Left kidney (tissue), 8 donors: ENCODE measurements at places on chromosomes 2 and 18.

- DNase-seq = no peak
Measured at GRCh38 chr2:204585930-204586329, 40.7 kb downstream of the PARD3B start.

GRCh38 chr2:143030127-143030526 lies 99.1 kb upstream of the ARHGAP15 start:
- DNase-seq = no peak

DNA sequence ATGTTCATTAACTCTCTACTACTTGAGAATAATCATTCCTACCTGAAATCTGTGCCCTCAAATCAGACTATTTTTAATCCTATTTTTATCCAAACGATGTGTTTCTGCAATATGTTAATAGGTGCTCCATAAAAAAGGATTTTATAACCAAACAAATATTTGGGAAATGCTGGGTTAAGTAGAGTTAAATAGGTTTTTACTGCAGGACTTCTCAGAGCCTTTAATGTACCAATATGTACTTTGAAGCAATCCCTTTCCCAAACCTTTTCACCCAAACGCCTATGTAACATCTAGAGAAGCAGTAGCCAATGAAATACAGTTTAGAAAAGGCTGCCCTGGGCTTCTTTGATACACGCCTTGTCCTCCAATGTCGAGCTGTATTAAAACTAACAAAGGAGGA lies 182.5 kb downstream of the SP3 start:
- DNase-seq = no peak

DNA sequence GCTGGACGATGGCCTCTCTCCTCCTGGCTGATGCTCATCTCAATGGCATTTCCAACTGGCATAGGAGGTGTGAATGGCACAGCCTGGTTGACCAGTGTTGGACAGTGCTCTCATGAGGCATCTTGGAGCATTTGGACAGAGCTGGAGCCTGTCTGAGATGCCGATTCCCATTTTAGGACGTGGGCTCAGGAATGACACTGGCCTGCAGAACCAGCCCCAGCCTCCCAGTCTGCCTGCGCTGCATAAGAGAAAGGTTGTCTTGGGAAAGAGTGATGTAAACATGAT lies 118.2 kb upstream of the COPS8 start:
- DNase-seq = no peak

DNA sequence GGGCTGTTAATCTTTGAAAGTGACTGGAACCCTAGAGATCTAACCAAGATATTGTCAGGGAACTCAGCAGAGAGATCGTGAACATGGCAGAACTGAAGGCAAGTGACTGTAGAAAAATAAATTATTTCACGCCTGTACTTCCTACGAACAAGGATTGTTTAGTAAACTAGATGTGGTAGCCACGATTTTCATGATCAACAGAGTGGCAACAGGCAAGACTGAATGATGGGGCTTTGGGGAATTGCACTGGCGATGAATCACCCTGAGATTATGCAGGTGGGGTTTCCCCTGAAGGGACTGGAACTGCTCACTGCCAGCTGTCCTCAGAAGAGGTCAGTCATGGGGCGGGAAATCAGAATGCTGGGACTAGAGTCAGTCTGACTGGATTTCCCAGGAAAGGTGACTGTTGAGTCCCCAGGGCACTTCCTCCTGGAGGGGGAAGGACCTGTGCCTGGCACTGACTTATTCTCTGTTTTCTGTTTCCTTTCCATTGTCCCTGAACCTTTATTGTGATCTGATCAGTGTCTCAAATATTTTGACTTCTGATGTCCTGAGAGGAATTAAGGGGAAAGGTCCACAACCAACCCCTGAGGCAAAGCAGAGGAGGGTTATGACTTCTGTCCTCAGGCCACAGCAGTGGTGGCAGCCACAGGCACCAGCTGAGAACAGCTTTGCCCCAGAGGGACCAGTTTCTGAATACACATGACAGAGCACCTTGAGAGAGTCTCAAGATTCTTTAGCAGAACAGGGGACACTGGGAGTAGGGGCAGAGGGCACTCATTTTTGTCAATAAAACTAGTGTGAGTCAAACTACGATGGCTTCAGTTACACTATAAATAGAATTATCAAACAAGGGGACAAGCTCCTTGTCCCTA lies 70.0 kb downstream of the NAB1 start:
- DNase-seq = no peak

GRCh38 chr2:61520261-61520660 lies 17.9 kb downstream of the XPO1 start:
- no peak for DNase-seq

DNA sequence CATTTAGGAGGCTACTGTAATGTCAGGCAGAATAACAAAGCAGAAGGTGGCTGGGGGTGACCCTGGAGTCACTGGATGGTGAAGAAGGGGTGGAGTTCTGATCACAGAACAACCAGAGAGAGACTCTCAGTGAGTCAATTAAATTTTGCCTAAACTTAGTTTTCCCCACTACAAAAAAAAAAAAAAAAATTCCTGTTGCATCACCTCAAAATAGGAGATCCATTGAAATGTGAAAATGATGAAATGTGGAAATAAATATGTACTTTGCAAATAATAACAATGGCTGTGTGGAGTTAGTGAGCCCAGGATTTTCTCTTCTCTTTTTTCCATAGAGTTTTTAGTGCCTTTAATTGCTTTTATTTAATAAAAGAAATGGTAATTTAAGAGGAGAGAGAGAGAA lies 165.5 kb downstream of the GFPT1 start:
- DNase-seq = no peak

GRCh38 chr18:73850782-73851181 lies 296.9 kb downstream of the FBXO15 start:
- DNase-seq = no peak

DNA sequence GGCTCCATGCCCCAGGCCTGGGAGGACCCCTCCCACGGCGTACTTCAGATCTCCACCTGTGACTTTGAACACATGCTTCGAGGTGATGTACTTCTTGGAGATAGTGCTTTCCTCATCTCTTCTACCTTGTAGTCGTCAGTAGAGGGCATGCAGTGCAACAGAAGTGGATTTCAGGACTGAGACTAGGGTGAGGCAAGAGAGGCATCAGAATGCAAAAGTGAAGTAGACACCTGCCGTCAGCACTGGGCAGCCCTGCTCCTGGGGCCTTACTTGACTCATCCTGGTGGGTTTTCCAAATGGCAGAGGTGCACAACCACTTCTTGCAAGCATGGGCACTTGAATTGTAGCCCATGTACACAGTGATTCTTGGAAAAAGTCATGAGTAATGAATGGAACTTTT lies 258.8 kb downstream of the NEDD4L start:
- DNase-seq = no peak

DNA sequence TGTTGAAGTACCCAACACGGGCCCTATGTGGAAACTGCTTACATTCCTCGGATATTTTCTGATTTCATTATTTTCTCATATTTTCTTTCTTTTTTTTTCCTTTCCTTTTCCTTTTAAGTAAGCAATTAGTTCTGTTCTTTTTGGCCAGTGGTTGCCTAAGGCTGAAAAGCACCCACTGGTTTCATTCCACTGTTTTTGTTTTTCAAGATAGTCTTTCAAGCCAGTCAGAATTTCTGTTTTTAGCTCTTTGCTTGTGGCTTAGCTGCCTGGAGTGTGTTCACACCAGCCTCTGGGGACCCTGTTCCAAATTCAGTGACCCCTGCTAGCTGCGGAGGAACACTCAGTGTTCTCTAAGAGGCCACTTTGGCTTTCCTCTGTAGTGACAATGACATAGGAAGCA lies 73.6 kb downstream of the NRP2 start:
- no peak for DNase-seq

DNA sequence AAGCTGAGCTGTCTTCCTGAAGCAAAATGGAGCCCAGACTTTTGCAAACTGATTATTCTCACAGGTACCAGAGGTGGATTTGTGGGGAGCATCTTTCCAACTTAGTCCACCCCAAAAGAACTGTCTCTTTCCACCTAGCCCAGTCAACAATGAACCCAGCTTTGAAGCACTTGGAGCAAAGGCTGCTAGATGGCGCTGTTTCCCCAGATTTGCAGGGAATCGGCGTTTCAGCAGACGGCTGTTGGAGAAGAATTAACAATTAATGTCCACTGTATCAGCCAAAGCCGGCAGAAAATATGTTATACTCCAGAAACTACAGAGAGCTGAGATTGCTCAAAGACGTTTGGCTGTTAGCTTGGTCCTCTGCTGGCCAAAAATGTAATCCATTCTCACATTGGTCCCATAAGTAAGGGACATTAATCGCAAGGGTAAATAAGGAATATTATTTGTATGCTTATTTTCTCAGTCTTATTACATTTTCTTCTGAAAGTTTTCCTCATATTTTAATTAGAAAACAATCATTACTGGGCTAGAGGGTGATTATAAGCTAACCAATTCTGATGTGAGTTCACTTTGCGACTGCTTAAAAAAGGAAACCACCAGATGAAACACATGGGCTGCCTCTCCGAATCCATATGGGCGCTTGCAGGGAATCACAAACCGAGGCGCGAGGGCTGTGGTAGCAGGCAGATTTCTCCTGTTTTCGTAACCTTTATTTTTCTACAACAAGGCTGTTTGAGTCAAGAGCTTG lies 423.8 kb upstream of the MEX3C start:
- DNase-seq = peak; percentile 76

GRCh38 chr2:134301099-134301927 lies 47.4 kb downstream of the MGAT5 start:
- no peak for DNase-seq

GRCh38 chr2:27884601-27885000 lies 5.6 kb downstream of the RBKS start:
- DNase-seq = no peak

GRCh38 chr2:239809391-239809790 lies 215.8 kb downstream of the NDUFA10 start:
- no peak for DNase-seq

GRCh38 chr2:39733070-39733674 lies 45.9 kb downstream of the THUMPD2 start:
- no peak for DNase-seq

- peak; percentile 29 for DNase-seq
Measured at GRCh38 chr2:196066291-196067087, 2.1 kb downstream of the DNAH7 start.

DNA sequence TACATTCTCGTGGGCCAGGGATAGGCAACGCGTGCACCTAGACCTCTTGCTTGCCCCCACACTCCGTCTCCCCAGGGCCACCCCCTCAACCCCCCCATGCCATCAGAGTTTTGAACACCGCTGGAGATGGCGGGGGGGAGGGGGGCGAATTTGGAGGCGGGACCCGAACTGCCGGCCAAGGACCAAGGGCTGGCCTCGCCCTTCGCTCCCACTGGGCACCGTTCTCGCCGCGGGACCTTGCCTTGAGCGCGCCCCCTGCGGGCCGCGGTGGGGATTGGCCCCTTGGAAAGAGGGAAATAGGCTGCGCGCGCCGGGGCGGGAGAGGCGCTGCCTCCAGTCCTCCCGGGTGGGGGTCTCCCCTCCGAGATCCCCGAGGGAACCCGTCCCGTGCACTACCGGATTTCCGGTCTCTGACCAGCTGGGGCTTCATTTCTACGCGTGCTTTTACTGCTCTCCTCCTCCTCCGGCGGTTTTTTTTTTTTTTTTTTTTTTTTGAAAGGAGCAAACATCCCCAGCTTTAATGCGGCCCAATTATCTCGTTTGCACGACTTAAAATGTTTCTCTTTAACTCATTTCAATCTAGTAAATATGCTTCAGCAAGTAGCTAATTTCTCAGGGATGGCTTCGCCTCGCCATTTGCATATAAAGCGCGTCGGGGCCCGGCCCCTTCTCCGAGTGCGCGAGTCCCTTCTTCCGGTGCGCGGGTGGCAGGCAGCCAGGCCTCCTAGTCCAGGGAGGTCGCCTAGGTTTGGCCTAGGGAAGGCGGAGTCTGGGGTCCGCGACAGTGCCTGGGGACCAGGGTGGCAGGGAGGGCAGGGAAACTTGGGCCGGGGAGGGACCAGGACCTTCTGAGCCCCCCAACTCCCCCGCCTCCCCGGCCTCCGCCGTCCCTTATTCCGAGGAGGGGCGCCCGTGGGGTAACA lies 10.0 kb upstream of the GBX2 start:
- no peak for DNase-seq

GRCh38 chr2:67135208-67135607 lies 261.9 kb upstream of the ETAA1 start:
- no peak for DNase-seq

DNA sequence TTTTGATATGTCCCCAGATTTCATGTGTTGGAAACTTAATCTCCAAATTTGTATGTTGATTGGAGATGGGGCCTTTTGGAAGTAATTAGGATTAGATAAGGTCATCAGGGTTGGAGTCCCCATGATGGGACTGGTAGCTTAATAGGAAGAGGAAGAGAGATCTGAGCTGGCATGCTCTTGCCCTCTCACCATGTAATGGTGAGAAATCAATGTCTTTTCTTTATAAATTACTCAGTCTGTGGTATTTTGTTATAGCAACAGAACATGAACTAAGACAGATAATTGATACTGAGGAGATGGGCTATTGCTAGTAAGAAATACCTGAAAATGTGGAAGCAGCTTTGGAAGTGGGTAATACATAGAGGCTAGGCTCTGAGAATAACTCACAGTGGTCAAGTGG lies 48.0 kb downstream of the CDC42EP3 start:
- no peak for DNase-seq

- DNase-seq = no peak
Measured at GRCh38 chr2:167103028-167103756, 214.9 kb downstream of the XIRP2 start.

- peak; percentile 57 for DNase-seq
Measured at GRCh38 chr2:207164006-207164831, 1.5 kb downstream of the KLF7 start.

DNA sequence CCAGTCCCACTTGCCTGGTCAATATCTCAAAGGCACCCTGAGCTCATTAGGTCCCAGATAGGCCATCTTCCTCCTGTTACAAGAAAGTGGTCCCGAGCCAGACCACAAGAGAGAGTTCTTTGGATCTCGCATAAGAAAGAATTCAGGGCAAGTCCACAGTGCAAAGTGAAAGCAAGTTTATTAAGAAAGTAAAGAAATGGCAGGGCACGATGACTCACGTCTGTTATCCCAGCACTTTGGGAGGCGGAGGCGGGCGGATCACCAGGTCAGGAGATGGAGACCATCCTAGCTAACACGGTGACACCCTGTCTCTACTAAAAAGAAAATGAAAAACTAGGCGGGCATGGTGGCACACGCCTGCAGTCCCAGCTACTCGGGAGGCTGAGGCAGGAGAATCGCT lies 10.8 kb upstream of the SMAD7 start:
- DNase-seq = no peak

DNA sequence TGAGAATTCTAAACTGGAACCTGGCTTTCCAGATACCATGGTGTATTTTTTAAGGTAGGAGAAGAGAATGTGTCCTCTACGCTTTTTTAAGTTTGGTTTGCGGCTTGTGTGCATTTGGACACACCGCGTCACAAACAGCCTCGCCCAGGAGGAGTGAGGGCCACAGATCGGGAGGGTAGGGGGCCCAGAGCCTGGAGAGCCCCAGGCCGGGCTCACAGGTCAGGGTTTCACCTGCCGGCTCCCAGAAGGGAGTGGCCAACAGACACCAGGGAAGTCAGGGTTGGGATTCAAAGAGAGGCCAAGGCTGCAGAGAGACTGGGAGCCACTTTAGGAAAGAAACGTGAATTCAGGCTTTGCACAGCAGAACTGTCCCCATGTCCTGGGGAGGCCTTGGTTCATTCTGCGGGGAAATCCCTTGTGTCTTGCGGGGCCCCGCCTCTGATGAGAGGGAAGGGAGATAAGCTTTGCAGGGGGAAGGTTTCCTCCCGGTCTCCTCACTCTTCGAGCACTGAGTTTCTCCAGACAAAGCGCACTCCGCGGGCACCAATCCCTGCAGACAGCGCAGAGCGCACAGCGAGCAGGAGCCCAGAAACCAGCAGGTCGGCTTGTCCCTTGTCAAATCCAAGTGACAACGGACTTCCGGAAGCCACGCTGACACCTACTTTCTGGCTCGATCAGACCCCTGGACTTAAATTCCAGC lies 2.0 kb upstream of the TUBB6 start:
- DNase-seq = no peak

GRCh38 chr2:159639712-159640111 lies 23.4 kb upstream of the BAZ2B start:
- no peak for DNase-seq
